ENCODE measurements at places on chromosomes 3 and 15.

- peak overlapping the region; percentile 77 for H3K27ac ChIP-seq
- H3K4me3 ChIP-seq: no peak overlapping the region
- DNase-seq: no peak
- peaks cover 41% of the 10 kb centered on the region for H3K36me3 ChIP-seq
- H3K27me3 ChIP-seq: no peaks in the 10 kb centered on the region
Measured at GRCh38 chr3:37161351-37161750, 13.0 kb downstream of the LRRFIP2 start.

DNA sequence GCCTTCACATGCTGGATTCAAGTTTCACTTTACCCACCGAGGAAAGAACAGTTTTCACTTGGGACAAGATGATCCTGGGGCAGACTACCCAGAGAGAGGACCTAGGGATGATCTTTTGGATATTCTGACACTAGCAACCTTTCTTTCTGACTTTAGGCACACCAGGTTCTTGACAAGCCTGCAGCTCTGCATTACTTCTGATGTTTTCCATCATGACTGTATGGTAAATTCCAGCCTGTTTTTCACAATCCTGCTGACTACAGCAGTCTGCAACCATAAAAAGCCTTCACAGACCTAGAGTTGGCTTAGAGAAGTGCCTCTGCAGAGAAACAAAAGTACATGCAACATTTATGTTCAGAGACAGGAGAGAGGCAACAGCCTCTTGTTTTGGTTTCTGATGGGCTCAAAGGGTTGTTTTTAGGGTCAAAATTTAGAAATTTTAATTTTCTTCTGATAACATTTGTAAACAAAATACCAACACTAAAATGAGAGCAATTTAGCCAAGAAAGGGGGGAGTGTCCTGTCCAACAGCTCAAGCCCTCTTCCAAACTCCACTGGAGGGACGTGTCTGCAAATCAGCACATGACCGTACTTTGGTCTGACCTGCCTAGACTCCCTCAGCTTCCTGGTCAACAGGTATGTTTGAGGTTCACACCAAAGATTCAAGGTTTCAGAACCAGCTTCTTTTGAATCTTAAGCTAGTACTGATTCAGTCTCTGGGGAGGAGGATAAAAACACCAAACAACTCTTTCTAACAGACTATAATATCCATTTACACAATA, 799 bp downstream of the ABI3BP start:
- no peak overlapping the region for H3K4me3 ChIP-seq
- H3K27ac ChIP-seq: no peak overlapping the region
- no peaks in the 10 kb centered on the region for H3K36me3 ChIP-seq
- H3K27me3 ChIP-seq: peaks cover 34% of the 10 kb centered on the region
- H3K4me1 ChIP-seq: peaks cover 7% of the 10 kb centered on the region

- H3K4me3 ChIP-seq: no peak overlapping the region
- peaks cover 16% of the 10 kb centered on the region for H3K4me1 ChIP-seq
- no peak for DNase-seq
- no peaks in the 10 kb centered on the region for H3K27me3 ChIP-seq
Measured at GRCh38 chr3:128167973-128168674, 14.8 kb downstream of the EEFSEC start.

DNA sequence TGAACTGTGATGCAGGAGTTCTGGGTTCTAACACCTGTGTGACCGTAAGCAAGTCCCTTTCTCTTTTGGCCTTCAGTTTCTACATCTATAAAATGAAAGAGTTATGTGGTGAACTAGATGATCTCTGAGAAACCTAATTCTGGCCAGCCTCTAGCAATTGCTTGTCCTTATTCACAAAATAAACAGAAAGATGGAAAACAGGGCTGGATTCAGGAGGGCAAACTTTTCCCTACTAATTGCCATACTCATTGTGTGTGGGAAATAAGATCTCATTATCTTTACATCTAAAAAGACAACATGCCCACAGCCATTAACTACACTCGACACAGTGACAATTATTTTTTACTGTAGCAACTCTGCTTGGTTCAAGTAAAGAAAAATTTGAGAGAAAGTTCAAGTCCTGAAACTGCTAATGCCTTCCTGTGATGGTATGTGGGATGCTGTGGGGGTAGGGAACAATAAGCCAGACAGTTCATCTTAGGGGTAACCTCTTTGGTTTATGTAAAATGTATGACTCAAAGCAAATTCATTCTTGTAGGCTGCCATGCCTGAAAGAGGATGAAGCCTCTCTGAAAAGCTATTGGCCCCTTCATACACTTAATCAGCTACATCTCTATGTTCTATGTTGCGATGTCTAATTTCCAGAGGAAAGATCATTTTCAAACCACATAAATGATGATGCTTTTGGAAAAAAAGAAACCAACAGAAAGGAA, 177.6 kb upstream of the BCL6 start:
- peak overlapping the region; percentile 33 for H3K4me3 ChIP-seq
- DNase-seq: no peak
- H3K36me3 ChIP-seq: peaks cover 18% of the 10 kb centered on the region
- peaks cover 96% of the 10 kb centered on the region for H3K4me1 ChIP-seq

DNA sequence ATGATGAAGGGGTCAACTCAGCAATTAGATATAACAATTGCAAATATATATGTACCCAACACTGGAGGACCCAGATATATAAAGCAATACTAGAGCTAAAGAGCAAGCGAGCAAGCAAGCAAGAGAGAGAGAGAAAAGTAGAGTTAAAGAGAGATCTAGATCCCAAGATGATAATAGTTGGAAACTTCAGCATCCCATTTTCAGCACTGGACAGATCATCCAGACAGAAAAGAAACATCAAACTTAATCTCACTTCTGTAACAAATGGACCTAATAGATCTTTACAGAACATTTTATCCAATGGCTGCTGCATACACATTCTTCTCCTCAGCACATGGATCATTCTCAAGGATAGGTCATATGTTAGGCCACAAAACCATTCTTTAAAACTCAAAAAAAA, 23.2 kb downstream of the PEAK1 start:
- no peak overlapping the region for H3K4me3 ChIP-seq
- DNase-seq: no peak
- H3K27me3 ChIP-seq: no peaks in the 10 kb centered on the region
- H3K36me3 ChIP-seq: peaks cover 17% of the 10 kb centered on the region

- no peak for DNase-seq
- H3K4me1 ChIP-seq: no peaks in the 10 kb centered on the region
- no peaks in the 10 kb centered on the region for H3K27me3 ChIP-seq
- no peaks in the 10 kb centered on the region for H3K36me3 ChIP-seq
- no peak overlapping the region for H3K4me3 ChIP-seq
Measured at GRCh38 chr3:161508852-161509477, 12.4 kb downstream of the OTOL1 start.

GRCh38 chr15:100834731-100835130, 44.9 kb upstream of the ALDH1A3 start:
- peaks cover 64% of the 10 kb centered on the region for H3K27me3 ChIP-seq
- H3K36me3 ChIP-seq: no peaks in the 10 kb centered on the region
- no peak overlapping the region for H3K27ac ChIP-seq
- DNase-seq: no peak
- H3K4me3 ChIP-seq: no peak overlapping the region

- H3K27ac ChIP-seq: peak overlapping the region; percentile 90
- H3K4me3 ChIP-seq: peak overlapping the region; percentile 95
- peaks cover 87% of the 10 kb centered on the region for H3K36me3 ChIP-seq
- H3K4me1 ChIP-seq: peaks cover 76% of the 10 kb centered on the region
Measured at GRCh38 chr15:74428970-74429780, 4.6 kb downstream of the SEMA7A start.

DNA sequence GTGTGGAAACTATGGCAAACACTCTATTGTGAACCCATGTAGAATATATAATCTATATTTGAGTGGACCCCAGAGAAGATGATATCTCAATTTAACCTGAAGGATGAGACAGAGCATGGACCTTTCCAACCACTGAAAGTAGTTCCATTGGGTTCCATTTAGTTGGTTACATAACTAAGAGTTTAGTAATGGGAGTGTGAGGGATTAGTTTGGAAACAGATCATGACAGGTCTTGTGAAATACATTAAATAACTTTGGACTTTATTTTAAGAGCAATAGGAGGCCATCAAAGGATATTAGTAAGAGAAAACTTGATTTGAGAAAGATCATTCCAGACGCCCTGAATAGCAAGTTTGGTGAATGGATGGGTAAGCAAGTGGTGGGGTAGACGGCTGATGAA, 487.2 kb upstream of the ROBO2 start:
- H3K4me3 ChIP-seq: no peak overlapping the region
- no peaks in the 10 kb centered on the region for H3K36me3 ChIP-seq
- H3K27ac ChIP-seq: no peak overlapping the region
- no peaks in the 10 kb centered on the region for H3K27me3 ChIP-seq

DNA sequence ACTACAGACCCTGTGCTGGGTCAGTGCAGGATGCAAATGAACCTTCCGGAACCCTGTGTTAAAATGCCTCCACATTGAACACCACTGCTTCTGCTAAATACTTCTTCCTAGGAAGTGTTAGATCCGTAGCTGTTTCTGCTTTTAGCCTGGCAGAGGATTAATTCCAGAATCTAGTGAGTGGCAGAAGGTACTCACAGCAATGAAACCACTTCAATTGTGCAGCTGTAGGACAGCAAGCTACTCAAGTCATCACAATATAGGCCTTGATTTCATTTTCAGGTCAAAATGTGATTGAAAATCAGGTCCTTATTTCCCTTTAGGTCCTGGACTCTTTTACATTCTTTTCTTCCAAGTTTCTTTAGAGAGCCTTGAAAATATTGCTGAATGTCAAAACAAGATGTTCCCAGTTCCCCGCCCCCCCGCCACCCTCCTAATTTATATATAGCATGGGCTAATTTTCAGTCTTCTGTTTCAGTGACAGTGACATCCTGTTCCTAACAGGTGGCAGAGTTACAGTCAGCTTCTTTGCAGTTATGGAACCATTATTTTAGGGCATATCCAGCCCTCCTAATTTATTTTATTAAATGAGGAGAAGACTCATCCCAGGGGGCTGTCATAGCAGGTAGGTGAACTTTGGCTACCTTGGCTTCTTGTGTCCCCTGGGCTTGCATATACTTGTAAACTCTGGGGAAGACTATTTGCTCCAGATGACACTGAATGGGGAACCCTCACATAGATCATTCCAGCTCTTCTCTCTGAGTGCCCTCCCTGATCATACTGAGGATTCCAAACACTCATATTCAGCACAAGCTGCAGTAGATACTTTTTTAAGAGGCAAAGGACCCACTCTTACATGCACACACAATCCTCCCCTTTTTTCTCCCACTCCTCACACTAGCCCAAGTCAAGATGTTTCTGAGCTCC, 28.0 kb upstream of the ARNT2 start:
- no peak overlapping the region for H3K27ac ChIP-seq
- H3K4me3 ChIP-seq: no peak overlapping the region
- H3K36me3 ChIP-seq: no peaks in the 10 kb centered on the region
- H3K27me3 ChIP-seq: peaks cover 45% of the 10 kb centered on the region
- no peaks in the 10 kb centered on the region for H3K4me1 ChIP-seq

- no peaks in the 10 kb centered on the region for H3K4me1 ChIP-seq
- H3K27ac ChIP-seq: no peak overlapping the region
- no peak for DNase-seq
- no peak overlapping the region for H3K4me3 ChIP-seq
- peaks cover 23% of the 10 kb centered on the region for H3K27me3 ChIP-seq
- no peaks in the 10 kb centered on the region for H3K36me3 ChIP-seq
Measured at GRCh38 chr15:101570241-101570640, 80.7 kb upstream of the PCSK6 start.

DNA sequence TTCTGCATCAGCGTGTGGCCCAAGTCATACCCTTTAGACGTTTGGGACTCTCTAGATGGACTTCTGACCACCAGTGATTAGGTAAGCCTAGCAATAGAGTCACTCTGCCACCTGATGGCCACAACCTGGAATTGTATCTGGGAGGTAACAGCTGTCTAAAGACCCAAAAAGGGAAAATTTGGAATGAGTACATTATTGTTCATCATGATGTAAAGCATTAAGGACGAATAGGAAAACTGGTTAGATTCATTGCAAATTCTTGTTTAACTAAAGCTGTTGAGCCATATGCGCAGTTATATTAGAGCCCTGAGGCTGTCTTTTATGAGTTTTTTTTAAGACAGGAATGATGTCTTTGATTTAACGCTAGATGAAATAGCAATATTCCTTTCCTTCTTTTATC, 63.6 kb downstream of the FAM81A start:
- no peaks in the 10 kb centered on the region for H3K4me1 ChIP-seq
- H3K4me3 ChIP-seq: no peak overlapping the region
- no peak for DNase-seq
- H3K27me3 ChIP-seq: no peaks in the 10 kb centered on the region

GRCh38 chr3:184378651-184379357, 797 bp upstream of the THPO start:
- H3K36me3 ChIP-seq: no peaks in the 10 kb centered on the region
- H3K4me1 ChIP-seq: peaks cover 7% of the 10 kb centered on the region
- H3K27ac ChIP-seq: no peak overlapping the region
- H3K27me3 ChIP-seq: peaks cover 64% of the 10 kb centered on the region
- no peak for DNase-seq
- H3K4me3 ChIP-seq: peak overlapping the region; percentile 51

- no peaks in the 10 kb centered on the region for H3K36me3 ChIP-seq
- H3K27me3 ChIP-seq: no peaks in the 10 kb centered on the region
- H3K4me1 ChIP-seq: peaks cover 36% of the 10 kb centered on the region
- DNase-seq: no peak
- no peak overlapping the region for H3K27ac ChIP-seq
- H3K4me3 ChIP-seq: no peak overlapping the region
Measured at GRCh38 chr15:74318376-74319137, 48.9 kb downstream of the CYP11A1 start.

DNA sequence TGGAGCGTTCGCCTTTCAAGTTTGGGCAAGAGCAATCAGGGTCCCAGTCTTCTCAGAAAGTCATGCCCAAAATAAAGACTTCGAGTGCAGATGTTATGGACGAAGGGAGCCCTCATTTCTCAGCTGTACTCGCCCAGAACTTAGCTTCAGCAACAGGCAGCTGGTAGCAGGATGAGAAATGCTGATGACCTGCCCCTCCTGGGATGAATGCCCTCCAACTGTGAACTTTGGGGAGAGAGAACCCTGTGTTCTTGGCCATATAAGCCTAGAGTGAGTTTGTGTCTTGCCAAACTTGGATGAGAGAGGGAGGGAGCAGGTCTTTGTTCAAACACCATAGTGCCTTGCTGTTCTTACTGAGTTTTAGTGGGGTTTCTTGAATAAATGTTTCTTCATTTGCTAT, 400.3 kb downstream of the LRTM1 start:
- no peak overlapping the region for H3K27ac ChIP-seq
- H3K4me1 ChIP-seq: no peaks in the 10 kb centered on the region
- no peaks in the 10 kb centered on the region for H3K27me3 ChIP-seq
- DNase-seq: no peak
- no peaks in the 10 kb centered on the region for H3K36me3 ChIP-seq

All from activated T-cell treated with anti-CD3 and anti-CD28 coated beads, Interleukin-2, amount 50 U/mL, for 24 hours (primary cell).